HCEC 1CT (cell line): ENCODE measurements at places on chromosomes 4 and X.

DNA sequence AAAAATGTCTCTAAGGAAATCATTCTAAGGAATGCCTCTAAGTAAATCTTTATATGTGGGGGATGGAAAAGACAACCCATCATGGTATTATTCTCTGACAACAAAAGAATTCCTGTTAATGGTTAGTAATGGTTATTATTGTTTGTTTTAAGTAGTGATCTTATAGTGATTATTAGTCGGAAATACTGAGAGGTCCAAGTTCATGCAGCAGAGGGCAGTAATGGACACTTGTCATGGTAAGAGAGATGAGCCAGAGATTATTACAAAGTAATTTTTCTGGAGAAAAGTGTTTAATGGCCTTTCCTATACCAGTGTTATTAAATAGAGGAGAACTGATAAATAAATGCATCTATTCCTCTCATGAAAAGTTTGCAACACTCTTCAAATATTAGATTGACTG is 8.1 kb upstream of the DKK2 start:
- DNase-seq, result no peak

GRCh38 chr4:7073526-7074390 is 5.9 kb upstream of the GRPEL1 start:
- DNase-seq, result no peak

DNA sequence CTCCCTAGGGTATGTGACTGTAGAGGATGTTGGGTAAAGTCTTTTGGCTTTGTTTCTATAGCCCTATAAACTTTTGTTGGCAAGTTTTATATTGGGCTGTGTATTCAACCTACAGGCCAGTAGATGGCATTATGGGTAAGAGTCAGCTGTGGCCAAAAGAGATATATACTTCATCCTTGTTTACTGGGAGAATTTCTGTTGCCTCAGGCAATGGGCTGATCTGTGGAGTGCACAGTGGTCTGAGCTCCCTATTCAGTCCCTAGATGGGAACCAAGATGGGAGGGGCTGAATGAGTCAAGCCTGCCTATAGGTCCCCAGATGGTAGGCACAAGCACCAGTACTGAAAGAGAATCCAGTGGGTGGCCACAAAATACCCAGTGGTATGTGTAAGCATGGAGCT is 580.6 kb downstream of the EPHA5 start:
- peak; percentile 30 for DNase-seq

DNA sequence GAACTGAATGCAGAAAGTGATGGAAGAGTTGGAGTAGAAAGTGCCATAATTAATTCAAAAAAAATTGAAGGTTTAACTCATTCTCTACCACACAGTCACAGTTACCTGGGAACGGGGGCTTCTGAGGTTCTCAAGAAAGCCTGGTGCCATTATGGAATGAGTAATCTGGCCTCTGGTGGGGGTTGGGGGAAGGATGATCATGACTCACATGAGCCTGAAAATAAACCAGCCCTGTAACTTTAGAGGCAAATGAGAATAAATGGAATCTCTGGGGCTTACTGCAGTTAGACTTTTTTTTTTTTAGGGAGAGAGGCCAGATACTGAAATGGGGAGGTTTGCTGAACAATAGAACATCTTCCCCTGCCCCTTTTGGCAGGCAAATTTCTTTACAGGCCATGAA is 55.3 kb downstream of the SOD3 start:
- peak; percentile 76 for DNase-seq

DNA sequence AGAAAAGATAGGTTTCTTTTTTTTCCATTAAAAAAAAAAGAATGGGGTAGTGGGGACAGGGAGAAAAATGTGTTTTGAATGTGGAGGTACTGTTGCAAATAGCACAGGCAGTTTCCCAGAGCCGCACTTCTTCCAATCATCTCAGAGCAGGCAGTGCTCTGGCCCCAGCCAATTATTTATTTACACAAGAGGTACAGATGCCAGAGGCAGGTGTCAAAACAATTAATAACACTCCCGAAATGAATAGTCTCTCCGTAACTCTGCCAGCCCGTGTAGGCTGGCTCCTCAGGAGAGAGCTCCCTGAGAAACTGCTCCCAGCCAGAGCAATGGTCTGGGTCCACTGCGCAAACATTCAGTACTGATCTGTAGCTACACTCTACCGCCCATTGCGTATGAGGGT is 130.8 kb upstream of the IL1RAPL2 start:
- no peak for DNase-seq

- DNase-seq, result no peak
These were observed 30.5 kb downstream of the NELFA start for GRCh38 chr4:1978226-1978625.

- no peak for DNase-seq
These were observed 202.8 kb downstream of the SHROOM3 start for GRCh38 chr4:76637712-76638361.

- DNase-seq, result no peak
These were observed 48.0 kb downstream of the MAGEA9 start for GRCh38 chrX:149829751-149830191.

- DNase-seq, result no peak
These were observed 94.1 kb upstream of the SRD5A3 start for GRCh38 chr4:55251896-55252295.

DNA sequence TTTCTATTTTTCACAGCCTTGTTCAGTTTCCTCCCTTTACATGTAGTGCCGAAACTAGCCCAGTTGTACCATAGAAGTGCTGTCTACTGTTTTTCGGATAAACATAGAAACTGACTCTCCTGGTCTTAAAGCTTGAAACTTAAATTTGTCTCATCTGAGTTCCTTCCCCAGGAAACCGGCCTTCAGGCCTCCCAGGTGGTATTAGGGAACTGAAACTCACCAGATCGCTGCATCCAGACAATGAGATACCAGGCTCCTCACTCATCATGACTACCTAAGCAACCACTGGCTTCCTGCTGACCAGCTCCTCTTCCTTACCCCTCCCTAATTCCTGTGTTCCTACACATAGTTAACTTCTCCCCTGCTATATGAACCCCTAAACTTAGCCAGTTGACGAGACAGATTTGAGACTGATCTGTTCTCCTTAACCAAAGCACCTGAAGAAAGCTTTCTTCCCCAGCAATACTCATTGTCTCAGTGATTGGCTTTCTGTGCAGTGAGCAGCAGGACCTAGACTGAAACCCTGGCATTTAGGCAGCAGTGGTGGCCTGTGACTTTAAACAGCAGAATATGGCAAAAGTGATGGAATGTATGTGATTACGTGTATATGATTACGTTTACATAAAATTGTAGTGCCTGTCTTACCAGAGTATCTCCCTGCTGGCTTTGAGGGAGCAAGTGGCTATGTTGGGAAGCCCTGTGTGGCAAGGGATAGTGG is 959.1 kb upstream of the LCORL start:
- DNase-seq, result no peak

DNA sequence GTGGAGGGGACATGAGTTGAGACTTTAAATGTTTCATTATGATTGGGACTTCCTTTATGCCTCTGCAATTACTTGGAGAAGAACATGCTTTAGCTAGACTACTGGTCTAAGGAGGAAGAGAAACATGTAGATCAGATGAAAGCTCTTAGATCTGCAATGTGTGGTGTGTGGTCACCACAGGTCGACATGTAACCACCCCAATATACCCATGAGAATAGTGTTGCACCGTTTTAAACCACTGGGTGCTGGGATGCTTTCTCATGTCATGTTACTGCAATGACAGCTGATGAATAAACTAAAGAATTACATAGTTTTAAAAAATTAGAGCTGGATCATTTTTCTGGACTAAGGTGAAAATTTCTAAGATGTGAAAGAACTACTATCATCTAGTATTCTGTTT is 1039.7 kb downstream of the RAPGEF2 start:
- no peak for DNase-seq

DNA sequence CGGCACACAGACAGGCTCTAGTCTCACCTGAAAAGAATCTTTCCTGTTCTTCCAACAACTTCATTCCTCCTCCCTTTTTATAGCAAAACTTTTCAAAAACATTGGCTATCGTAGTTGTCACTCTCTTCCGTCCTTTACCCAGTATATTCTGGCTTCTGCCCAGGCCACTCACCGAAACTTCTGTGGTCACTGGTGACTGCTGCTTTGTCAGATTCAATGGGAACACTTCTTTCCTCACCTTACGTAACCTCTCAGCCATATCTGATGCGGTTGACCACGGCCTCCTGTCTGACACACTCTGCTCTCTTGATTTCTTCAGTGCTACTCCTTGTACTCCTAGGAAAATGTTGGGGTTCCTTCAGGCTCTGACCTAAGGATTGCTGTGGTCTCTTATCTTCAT is 9.2 kb upstream of the RNF150 start:
- DNase-seq, result no peak

DNA sequence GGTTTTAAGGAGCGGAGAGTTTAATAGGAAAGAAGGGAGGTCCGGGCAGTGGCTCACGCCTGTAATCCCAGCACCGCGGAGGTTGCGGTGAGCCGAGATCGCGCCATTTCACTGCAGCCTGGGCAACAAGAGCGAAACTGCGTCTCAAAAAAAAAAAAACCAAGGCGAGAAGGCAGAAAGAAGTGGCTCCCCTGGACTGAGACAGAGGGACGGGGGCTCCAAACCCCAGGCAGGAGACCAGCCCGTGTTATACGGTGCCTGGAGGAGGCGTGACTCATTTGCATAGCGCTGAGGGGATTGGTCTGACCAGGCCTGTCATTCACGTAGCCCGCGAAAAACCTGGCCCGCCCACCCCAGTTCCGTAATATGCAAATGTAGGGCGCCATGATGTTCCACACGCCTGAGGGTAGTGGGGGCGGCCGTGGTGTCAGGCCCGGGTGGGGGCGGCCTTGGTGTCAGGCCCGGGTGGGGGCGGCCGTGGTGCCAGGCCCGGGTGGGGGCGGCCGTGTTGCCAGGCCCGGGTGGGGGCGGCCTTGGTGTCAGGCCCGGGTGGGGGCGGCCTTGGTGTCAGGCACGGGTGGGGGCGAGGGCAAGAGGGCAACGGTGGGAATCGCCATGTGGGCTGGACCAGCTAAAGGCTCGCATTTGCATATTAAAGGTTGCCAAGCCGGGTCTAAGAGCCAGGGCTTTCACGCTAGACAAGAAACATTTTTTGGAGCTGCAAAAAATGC is 2.1 kb downstream of the PLCXD1 start:
- peak; percentile 82 for DNase-seq

DNA sequence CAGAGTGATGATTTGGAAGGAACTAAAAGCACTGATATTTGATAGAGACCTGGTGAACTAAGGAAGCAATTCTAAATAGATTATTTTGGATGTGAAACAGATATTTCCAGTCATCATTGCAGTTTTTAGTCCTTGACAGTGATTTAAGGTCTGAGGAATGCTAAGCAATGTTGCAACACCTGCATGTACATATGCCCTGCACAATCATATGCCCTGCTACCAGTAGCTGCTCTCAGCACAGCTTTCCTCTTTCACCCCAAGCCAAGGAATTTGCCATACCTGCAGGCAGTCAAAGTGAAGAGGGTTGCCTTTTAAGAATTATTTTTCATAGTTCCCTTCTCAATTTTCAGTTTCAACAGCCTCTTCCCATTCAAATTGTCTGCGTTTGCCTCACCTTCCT is 8.7 kb upstream of the FAM47A start:
- no peak for DNase-seq

DNA sequence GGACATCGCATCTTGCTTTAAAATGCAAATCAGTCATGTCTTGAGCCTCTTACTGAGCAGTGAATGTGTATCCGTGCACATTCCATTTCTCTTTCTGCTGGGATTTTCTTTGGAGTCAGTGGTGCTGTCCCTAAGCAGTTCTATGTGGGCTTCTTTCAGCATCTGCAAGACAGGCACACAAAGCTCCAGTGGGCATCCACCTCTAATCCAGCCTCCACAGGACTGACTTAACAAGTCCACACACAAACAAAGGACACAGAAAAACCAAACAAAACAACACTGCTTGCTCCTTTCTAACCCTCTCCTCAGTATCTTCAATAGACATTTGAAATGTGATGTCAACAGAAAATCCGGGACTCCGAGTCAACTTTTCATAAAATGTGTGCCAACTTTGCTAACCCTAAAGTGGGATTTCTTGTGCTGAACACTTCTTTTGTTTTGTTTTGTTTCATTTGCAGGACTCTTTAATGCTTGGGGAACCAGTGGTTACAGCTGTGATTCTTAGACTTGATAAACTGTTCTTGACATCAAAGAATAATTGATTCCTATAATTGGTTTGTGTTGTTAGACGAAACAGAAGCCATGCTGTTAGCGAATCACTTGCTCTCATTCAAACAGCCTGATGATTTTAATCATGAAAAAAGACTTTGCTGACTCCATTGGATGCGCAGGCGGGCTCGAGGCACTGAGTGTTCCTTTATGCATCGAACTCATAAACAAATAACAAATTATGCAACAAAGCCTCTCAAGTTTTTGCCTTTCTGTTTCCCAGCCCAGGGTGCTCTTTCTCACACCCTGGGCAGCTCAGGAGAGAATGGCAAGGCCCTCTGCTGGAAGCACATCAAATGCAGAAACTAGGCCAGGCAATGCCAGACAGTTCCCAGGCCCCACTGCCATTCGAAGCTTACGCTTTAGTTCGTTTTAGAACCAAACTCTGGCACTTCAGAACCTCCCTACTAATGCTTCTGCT is 20.1 kb downstream of the ETNPPL start:
- DNase-seq, result no peak

DNA sequence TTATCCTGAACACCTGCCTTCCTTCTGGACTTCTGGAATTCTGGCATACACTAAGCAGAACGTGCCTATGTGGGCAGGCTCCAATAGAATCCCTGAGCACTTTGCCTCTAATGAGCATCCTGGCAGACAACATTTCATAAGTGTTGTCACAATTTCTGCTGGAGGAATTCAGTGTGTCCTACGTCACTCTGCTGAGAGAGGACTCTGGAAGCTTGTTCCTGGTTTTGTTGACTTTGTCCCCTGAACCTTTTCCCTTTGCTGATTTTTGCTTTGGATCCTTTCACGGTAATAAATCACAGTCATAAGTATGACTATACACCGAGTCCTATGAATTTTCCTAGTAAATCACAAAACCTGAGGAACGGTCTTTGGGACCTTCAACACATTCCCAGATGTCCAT is 43.2 kb downstream of the MTMR8 start:
- DNase-seq, result no peak

DNA sequence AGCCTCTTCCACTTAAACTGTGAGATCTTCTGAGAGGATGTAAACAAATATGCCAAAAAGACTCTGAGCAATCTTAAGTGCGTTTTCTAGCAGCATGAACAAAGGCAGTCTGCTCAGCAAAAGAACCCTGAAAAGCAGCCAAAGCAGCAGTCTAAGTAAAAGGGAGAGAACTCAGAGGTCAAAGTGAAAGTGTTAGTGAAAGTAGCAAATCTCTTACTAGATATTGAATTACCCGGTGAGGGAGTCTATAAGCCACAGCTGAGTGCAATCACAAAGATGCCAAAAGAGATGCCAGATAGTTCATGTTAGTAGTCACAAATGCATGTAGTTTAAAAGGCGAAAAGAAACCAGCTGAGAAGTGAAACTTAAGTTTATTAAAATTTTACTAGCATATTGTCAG is 7.9 kb upstream of the GNRHR start:
- DNase-seq, result no peak

- no peak for DNase-seq
These were observed 27.9 kb downstream of the CCDC149 start for GRCh38 chr4:24884902-24885301.
